ENCODE measurements at places on chromosomes 3 and 15.

DNA sequence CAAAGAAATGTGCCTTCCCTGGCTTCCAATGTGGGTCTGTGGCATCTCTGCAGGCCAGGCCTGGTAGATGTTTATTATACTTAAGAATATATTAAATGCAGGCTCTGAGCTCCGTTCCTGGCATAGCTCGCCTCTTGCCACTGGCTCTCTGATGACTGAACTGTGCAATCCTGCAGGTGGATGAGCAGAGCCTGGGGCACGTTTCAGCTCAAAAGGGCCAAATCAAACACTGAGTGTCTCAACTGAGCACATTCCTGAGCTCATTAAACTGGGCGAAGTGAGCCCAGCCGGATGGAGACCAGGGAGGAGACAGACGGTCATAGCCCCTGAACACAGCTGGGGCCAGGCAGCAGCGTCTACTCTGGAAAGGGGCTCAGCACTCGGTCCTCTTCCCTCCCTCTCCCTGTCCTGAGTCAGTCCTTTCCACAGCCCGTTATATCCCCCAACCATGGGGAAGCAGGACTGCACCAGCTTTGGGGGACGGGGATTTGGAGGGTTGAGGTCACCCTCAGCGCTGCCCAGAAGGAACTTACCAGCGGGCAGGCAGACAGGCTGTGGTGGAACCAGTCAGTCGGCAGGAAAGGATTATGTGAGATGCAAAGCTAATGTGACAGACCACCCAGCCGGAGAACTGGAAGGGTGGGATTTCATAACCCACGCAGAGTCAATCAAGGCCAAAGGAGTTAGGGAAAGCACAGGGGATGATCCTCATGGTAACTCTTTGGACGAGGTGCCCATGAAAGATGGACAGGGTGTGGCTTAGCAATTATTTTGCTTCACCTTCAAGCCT is 77.4 kb upstream of the ANKRD34C start:
- DNase-seq = no peak

- no peak for DNase-seq
These were observed 2.6 kb upstream of the ZSCAN2 start for GRCh38 chr15:84598250-84598649.

DNA sequence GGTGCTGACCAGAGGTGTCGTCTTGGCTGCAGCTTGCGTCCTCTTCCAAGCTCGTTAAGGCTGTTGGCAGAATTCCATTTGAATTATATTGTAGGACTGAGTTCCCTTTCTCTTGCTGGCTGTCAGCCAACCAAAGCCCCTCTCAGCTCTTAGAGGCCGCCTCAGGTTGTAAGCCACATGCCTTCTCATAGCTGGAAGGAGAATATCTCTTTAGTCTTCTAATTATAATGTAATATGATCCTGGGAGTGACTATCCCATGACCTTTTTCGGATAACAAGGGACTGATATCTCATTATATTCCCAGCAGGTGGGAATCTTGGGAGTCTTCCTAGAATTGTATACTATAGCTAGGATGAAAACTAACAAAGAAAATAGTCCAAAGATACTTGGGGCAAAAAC is 4.8 kb downstream of the SCG5 start:
- DNase-seq = no peak

- DNase-seq = no peak
These were observed 113.6 kb downstream of the CACNA2D3 start for GRCh38 chr3:54235998-54236397.

DNA sequence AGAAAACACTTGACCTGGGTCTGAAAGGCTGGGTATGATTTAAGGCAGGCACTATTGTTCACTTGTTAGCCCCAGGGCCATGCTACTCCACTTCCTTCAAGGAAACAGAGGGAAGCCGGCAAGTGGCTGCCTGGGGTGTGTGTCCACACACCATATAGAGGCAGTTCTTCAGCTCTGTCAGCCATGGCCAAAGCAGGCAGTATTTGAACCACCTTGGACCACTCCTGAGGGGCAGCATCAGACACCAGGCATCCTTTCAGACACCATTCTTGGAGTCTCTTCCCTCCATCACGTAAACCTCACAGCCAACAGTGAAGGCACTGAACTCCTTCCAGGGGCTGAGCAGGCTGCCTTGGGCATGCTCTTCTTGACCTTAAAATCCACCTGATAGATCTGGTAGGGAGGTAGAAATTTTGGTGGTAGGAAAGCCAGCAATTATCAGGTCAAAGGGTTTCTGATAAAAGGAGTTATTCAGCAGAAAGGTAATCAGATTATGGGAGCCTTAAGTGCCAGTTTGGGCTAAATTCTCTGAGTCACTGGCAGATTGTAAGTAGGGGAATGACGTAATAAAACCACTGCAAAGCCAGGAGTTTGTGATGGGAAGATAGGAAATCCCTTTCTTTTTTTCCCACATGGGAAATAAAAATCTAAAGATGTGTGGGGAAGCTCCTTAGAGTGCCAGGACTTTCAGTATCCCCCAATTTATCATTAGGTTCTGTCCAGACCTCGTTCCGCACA is 20.2 kb downstream of the TGFBR2 start:
- DNase-seq = no peak

DNA sequence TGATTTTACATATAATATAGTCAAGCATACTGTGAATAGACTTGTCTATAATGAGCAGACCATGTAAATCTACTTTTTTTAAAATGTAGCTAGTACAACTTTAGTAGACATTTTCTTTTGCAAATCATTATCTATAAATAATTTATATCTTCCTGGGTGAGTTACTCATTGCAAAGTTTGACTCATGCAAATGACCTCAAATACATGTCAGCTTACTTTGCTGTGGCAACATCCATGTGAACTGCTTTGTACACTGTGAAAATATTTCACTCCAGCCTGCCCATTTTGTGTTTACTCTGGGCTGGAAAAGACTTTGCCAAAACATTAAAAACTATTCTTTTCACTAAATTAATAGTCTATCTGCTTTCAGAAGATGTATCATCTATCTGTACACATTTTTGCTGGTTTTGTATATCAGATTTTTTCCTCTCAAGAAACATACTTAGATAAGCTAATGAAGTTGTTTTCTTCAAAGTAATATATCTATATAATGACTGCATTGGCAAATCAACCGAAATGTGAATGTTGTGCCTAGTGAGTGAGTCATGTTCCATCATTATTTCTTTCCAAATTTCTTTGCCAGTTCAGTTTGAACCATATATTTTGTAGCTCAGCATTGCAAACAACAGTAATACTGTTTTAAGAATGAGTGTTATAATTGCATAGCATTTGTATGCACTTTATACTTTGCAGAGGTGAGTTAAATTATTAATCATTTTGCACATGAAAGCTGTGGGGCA is 26.5 kb downstream of the IGSF10 start:
- DNase-seq = no peak

DNA sequence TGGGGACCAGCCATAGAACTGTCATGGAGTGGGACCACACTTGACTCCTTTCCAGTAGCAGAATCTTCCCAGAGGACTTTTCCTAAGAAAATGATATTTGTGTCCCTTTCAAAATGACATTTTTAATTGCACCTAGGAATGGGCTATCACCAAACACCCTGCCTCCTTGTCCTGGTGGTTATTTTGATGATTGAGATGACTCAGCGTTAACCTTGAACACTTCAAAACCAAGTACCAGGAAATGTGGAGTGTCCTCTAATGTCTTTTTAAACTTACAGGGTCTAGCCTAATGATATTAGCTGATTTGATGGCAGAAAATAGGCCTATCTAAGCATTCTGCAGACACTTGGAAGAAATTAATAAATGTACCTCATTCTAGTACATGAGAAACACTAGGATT is 90.7 kb downstream of the HHLA2 start:
- DNase-seq = no peak

DNA sequence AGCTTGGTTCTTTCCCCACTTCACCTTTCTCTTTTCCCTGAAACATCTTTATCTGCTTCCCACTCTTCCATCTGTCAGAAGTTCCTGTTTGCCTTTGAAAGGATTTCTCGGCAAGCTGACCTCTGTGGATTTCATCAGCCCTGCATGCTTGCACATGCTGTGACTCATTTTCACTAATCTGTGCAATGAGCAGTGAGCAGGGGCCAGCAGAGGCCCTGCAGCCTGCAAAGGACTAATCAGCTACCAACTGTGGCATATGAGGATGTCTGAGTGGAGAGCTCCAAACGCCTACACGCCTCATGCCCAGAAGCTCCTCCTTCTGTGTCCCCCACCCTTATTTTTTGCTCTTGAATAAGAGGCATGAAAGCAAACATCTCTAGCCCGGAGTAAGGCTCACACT is 333.0 kb upstream of the SEMA6D start:
- no peak for DNase-seq

DNA sequence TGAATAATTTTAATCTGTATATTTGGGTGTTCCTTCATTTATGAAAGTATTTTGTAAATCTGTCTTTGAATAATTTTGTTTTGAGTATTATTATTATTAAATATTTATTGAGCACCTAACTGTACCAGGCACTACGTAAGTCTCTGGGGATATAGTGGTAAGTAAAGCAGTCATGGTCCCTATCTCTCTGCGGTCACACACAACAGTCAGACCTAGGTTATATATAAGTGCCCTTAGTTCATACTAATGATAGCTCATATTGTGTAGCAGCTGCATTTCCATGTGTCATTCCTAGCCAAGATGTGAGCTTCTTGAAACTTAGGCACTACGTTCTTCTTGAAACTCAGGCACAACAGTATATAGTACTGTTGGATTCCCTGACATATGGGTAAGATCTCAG is 12.4 kb downstream of the NKTR start:
- DNase-seq = no peak

DNA sequence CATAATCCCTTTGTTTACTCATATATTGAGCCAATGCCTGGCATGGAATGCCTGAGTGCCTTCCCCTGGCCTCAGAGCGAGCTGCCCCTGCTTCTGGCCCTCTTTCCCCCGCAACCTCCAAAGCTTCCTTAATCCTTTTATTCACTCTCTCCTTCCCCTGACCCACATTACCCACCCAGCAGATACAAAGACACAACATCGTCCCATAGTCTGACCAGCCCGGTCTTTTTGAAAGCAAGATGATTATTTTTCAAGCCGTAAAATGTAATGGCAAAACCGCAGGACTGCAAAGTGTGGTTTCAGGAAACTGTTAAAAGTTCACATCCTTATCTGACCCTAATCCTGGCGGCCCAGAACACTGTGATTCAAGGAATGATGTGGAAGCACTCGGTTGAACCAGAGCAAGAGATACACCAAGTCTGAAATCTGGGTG is 78.4 kb upstream of the LRTM1 start:
- no peak for DNase-seq

DNA sequence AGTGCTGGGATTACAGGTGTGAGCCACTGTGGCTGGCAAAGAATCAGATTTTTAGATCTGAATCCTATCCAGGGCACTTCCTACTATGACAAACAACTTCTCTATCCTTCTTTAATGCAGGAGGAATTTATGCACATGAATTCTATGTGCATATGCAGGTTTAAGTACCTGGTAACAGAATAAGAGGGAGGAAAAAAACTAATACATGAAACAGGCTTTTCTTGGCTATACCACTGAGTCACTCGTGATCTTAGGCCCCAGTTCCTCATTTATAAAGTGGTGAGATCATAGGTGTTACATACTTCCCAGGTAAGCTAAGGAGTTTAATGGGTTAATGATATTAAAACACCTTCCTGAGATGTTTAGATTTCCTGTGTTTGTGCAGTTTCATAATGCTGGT is 108.2 kb downstream of the TP63 start:
- DNase-seq = no peak

DNA sequence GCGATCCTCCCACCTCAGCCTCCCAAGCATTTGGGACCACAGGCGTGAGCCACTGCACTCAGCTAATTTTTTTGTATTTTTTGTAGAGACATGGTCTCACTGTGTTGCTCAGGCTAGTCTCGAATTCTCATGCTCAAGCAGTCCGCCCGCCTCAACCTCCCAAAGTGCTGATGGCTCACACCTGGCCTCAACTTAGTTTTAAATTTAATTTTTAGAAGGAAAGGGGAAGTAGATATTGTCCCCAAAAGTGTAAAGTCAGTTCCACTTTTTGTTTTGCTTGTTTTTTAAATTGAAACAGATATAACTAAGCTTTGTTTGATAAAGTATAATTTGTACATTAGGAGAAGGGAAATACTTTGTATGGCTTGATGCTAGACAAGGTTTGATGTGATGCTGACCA is 31.3 kb upstream of the NFKBIZ start:
- no peak for DNase-seq

DNA sequence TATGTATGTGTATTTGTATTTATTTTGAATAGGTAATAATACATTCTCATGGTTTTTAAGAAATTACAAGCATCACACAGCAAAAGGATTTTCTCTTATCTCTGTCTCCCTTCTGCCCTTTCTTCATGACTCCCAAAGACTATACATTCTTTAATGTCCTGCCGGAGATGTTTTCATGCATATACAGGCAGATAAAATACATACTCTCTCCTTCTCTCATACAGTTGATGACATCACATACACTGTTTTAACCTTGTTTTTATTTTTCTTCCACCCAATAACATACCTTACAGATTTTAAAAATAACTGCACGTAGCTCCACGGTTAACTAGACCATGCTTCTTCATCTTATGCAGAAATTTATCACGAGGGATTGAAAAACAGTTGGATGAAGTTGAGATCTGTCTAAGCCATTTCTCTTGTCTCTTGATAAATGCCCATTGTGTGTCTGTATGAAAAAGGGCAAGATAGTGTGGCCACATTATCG is 249.8 kb downstream of the EDEM1 start:
- no peak for DNase-seq

DNA sequence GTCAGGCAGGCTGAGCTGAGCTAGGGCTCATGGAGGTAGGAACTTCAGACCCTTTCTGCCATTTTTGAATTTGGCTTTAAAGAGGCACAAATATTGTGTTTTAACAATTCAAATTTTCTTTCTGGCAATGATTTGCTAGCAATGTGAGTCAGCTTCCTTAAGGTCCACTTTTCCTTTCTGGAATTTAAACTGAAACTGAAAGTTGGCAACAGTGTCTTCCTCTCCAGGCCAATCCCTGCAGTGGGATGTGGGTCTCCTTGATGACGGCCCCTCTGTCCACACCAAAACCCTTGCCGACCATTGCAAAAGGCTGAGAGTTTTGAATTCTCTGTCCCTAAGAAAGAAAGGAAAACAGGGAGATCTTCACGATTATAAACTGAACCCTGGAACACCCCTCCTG is 27.1 kb downstream of the RPSA start:
- DNase-seq = peak; percentile 29
